Left ventricle myocardium superior (tissue), 1 donor: ENCODE measurements at places on chromosomes 3 and 15. TPM values are rescaled to one million over a fixed set of nuclear protein-coding genes. Genes with fewer than 3 reads are reported as not detected.

Gene SERPINI2
- not detected for total RNA-seq

Gene FMN1
- total RNA-seq = 2.9 TPM

GRCh38 chr15:55824857-55825613, 82.1 kb upstream of the PRTG start:
- DNase-seq = no peak

DNA sequence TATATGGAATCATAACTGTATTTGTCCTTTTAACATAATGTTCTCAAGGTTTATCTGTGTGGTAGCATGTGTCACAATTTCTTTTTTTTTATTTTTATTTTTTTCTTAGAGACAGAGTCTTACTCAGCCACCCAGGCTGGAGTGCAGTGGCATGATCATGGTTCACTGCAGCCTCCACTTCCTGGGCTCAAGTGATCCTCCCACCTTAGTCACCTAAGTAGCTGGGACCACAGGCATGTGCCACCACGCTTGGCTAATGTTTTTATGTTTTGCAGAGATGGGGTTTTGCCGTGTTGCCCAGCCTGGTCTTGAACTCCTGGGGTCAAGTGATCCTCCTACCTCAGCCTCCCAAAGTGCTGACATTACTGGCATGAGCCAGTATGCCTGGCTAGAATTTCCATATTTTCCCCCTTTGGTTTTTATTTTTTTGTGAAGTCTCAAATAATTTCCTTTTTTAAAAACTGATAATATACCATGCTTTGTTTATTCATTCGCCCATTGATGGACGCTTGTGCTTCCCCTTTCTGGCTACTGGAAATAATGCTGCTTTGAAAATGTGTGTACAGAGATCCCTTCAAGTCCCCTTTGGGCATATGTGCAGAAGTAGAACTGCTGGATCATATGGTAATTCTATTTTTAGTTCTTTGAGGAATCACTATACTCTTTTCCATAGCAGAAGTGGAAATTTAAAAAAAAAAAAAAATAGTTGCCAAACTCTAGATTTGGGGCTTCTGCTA, 28.4 kb downstream of the TMEM40 start:
- no peak for DNase-seq

DNA sequence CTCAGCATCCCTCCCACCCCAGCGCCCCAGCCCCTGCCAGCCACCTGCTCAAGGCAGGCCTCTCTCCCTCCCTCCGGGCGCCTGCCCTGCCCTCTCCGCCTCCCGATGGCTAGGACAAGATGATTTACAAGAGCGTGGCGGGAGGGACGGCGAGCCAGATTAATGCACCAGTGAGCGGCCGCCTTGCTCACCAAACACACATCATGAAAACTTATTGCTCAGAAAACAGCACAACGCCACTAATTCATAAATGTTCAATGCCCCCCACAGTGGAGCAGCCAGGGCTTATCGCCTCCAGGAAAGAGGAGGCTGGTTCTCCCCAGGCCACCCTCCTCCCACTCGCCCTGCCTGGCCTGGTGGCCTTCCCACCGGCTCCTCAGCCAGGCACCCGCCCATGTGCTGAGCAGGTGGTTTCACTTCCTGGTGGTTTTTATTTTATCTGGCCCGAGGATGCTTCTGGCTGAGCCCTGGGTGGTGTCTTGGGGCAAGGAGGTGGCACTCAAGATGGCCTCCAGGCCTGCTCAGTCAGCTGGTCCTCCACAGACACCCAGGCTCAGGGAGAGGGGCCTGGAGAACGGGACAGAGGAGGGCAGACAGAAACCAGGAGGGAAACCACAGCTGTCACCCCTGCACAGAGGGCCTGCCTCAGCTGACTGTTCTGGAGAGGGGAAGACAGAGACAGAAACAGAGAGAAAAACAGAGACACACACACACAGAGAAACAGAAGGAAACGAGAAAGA, 284.9 kb downstream of the UACA start:
- DNase-seq = peak; percentile 51

DNA sequence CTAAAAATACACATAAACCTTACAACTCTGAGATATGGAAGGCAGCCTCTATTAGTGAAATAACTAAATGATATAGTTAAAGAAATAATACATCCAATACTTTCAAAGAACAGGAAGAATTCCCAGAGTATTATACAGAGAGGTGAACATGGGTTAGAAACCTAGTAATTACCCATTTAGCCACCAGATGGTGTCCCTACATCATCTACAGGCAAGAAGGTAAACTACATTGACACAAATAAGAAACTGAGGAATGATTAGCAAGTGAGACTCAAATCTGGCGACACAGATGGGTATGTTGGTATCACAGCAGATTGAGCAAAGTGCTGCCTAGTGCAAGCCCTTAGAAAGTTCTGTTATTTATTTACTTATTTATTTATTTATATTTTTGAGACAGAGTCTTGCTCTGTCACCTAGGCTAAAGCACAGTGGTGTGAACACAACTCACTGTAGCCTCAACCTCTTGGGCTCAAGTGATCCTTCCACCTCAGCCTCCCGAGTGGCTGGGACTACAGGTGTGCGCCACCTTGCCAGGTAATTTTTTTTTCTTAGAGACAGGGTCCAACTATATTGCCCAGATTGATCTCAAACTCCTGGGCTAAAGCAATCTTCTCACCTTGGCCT, 28.2 kb downstream of the NEK4 start:
- DNase-seq = no peak

Gene FANCD2OS
- total RNA-seq = not detected

Gene RETNLB
- not detected for total RNA-seq

- DNase-seq = no peak
These were observed 46.9 kb upstream of the COL6A6 start for GRCh38 chr3:130470126-130470525.

GRCh38 chr15:93035092-93035915, 53.7 kb downstream of the RGMA start:
- DNase-seq = no peak

- no peak for DNase-seq
These were observed 333.1 kb downstream of the RORA start for GRCh38 chr15:60895986-60896385.

DNA sequence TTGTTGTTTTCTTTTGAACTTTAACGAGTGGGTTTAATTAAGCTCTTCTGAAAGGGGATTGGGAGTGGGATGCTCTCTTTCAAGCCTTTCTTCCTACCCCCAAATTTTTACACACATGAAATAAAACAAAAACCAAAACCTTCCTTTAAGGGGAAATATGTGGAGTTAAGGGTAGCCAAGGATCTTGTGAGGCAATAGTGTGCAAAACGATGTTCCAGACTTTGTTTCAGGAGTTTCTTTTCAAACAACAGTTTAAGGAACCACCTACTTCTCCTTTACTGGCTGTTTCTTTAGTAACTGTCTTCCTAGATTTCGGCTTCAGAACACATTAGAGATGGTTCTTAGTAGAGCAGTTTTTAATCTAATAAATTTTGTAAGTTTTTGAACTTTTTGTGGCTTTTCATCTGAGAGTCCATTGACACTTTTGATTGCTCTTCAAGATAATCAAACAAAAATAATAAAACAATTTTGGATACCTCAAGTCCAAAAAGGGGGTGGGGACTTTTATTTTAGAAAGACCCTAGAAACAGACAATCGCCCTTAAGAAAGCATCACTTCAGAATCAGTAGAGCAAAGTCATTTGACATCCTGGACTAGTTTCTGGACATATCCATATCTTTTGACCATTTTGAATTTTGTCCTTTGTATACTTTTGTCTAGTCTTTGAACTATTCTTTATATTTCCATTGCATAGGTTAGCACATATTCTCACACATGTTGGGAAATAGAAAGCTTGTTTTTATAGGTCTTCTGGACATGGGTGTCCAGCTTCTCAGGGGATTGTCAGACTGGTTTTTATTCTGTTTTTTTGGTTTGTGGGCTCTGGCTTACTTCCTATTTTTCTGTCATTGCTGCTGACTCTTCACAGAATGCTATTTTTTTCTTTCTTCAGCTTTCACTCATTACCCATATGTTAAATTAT, 6.0 kb downstream of the DIPK2A start:
- DNase-seq = no peak

- no peak for DNase-seq
These were observed 60.1 kb upstream of the ACTC1 start for GRCh38 chr15:34855413-34855812.
